Stomach (tissue), 19 donors: ENCODE measurements at places on chromosomes 2 and 18. TPM values are rescaled to one million over a fixed set of nuclear protein-coding genes. Genes with fewer than 3 reads are reported as not detected.

The RIT2 gene
- not detected for polyA plus RNA-seq

The EGR4 gene
- 0.05 TPM for polyA plus RNA-seq

The SERPINB11 gene
- not detected for polyA plus RNA-seq

The GAD1 gene
- 0.81 TPM for polyA plus RNA-seq

The RBM44 gene
- polyA plus RNA-seq, result 0.35 TPM
